GM12864 (cell line): ENCODE measurements at places on chromosomes 4 and X.

DNA sequence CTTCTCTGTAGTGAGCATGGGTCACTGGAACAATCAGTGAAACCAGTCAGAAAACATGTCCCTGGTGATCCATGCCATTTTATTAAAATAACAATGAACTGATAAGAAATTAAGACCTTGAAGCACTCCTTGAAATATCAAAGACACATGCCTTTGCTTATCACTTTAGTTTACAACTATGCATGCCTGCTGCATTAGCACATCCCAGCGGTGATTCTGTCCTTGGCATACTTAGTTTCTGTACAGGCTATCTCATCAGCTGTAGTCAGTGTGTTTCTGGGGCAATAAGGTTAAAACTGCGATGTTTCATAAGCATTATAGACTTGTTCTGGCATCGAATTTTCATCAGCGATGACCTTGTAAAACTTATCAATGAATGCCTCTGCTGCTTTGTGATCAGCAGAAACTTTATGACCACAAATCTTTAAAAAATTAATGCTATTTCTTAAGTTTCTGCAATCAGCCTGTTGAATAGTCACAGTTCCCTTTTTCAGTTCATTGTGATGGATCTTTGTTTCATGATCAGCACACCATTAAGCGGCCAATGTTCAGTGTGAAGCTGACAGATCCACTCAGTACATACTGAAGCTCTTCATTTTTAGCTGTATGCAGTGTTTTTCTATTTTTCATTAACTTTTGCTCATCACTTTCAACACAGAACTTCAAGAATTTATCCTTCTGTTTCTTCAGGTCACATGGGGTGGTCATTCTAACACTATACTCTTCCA lies 150.5 kb downstream of the RNF150 start:
- no peak for DNase-seq

DNA sequence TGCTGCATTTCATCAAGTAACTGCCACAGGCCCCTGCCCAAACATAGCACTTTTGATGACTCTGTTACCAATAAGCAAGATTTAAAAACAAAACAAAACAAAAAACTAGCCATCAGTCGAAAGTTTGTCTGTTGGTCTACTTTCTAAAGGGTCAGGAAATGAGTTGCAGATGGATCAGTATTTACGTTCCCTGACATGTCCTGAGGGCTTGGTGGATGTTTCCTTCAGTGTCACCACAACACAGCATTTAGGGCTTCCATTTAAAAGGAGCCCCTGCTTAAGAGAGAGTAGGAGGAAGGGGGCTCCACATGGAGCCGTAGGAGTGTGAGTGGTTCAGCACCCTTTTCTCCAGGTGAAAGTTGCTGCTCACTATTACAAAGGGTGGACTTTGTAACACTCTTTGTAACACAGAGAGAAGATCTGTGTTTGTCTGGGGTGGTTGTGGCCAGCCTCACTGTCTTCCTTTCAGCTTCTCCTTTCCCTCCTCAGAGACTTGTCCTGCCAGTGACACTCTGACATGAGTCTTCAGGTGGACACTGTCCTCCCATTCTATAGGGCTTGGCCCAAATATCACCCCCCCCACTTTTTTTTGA lies 167.5 kb upstream of the PDE5A start:
- no peak for DNase-seq

GRCh38 chr4:56671373-56671772 lies 9.7 kb downstream of the HOPX start:
- no peak for DNase-seq

DNA sequence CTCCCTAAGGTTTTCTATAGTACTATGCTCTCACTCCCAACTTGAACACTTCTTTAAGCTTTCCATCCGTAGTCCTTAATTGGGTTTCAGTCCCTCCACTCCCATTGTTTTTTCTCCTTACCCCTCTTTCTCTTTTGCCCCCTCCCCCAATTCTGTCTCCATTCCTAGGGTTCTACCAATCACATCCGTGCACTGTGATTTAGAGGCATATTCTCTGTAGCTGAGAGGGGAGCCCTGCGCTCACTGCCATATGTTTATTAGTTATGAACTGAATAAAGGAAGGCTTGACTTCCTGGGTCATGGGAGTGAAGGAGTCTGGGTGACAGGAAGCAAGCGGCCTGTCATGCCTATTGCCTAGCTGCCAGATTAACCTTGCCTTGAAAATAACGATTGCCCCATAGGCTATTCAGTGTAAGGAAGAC lies 471 bp downstream of the MCTS1 start:
- DNase-seq, result peak; percentile 21

DNA sequence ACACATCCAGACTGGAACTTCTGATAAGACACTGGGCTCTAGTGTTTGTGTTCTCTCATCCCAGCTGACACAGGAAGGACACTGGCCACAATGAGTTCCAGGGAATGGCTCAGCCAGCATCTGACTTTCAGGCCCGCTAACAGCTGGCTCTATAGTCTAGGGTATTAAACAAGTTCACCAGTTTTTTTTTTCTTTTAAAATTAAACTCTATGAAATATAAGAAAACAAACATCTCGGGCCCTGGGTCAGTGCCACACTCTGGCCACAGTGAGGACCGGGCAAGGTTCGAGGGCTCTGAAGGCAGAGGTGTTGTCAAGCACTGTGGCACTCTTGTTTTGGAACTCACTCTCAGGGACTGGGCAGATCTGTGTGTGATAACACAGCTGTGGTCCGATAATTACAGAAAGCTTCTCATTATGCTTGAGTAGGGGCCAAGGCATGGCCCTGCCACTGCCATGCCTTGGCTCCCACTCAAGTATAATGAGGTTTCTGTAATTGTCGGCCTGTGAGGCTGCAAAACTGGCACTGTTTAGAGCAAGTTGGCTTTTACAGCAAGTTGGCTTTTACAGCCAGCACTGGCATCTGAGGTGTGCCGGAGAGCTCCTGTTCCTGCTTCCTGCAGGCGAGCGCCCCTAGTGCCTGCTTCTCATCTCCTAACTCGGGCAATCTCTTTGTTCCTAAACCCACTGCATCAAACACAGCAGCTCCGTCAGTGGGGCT lies 62.8 kb downstream of the PPP1R2C start:
- DNase-seq, result no peak

GRCh38 chrX:13654116-13654515 lies 1.2 kb downstream of the TCEANC start:
- no peak for DNase-seq

DNA sequence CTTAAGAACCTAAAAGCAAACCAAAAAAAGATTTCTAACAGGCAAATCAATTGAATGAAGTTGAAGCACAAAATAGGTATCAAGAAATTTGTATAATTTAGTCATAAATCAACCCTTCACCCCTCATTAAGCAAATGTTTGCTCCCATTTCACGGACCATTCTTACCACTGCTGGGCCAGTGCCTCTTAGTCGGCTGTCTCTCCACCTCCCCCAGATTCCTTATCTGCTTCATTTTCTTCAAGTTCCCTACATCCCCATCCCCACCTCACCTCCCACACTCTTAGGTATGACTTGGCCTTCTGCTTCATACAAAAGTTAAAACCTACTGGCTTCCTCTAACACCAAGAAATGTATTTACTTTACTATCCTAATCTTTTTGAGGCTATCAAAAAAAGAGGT lies 11.8 kb downstream of the AASDH start:
- no peak for DNase-seq

GRCh38 chr4:177860171-177860570 lies 417.9 kb upstream of the AGA start:
- DNase-seq, result no peak

DNA sequence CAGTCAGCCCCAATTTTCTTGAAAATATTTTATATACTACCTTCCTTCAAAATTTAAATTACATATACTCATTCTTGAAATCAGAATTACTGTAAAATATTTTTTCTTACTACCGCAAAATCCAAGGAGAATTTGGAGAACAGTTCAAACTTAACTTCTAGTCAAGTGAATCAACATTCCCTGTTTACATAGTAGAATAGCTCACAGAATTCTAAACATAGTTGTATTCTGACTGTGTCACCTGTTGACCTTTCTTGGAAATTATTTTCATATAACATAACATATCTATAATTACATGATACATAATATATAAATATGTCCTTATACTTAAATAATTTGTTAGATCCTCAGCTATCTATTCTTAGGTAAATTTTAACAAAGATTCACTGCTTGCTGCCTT lies 31.0 kb upstream of the FGF5 start:
- DNase-seq, result no peak

GRCh38 chrX:129556806-129557315 lies 16.8 kb downstream of the OCRL start:
- no peak for DNase-seq

- no peak for DNase-seq
These were observed 756.1 kb downstream of the SH3BGRL start for GRCh38 chrX:81957900-81958545.

DNA sequence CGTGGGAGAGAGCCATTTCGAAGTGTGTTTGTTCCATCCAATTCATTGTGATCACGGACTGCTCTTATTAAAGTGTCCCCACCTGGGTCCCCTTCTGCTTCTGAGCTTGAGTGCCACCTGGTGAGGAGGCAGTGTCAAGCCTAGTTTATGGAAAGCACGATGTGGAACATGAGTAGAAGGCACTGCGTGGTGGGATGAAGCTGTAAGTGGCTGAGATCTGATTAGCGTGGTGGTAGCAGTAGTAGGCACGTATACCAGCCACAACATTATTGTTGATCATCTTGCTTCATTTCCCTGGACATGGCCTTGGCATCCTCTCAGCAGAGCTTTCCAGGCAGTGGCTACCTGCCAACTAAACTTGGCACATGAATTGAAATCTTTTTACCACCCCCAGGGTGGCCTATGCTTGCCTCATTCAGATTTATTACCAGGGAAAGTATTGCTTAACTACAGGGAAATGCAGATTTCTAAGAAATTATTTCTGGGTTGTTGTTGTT lies 46.4 kb downstream of the GPAT3 start:
- no peak for DNase-seq

DNA sequence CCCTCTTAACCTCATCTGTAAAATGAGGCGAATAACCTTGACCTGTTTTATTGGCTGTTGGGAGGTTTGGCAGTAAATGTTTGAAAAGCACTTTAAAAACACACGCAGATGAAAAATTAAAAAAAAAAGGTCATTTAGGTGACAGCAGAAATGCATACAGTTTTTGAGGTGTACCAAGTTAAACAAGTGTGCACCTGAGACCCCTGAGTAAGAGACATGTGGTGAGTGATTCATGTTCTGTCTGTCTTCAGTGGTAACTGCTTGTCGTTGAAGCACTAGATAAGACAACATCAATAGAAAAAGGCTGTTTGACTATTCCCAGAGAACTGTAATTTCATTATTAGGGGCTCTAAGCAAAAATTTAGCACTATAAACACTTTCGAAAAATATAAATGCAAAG lies 608.4 kb upstream of the PITX2 start:
- no peak for DNase-seq

DNA sequence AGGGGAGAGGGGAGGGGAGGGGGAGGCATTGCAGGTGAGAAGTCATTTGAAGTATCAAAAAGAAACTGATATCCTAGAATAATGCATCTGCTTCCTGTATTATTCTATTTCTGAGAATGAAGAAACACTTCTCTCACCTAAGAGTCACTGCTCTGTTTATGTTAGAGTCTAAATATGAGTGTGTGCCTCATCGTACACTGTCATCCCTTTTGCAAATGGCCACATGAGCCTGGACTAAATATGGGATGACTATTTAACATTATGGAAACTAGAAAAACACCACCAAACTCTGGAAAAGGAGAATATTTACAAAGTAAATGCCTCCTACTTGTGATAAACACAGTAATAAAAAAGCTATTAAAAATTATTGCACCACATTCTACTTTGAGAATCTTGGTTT lies 146.4 kb upstream of the NOCT start:
- no peak for DNase-seq

GRCh38 chr4:174633399-174633798 lies 111.1 kb upstream of the HPGD start:
- no peak for DNase-seq

GRCh38 chr4:646460-646859 lies 21.1 kb downstream of the PDE6B start:
- DNase-seq, result no peak

GRCh38 chrX:71111141-71111843 lies at the start of gene IL2RG:
Gene IL2RG (minus strand): TSS chrX:71111577. CDS start chrX:71111539, 38 bp downstream.
- peak; percentile 77 for DNase-seq
